GM12864 (cell line): ENCODE measurements at places on chromosomes 16 and 17.

DNA sequence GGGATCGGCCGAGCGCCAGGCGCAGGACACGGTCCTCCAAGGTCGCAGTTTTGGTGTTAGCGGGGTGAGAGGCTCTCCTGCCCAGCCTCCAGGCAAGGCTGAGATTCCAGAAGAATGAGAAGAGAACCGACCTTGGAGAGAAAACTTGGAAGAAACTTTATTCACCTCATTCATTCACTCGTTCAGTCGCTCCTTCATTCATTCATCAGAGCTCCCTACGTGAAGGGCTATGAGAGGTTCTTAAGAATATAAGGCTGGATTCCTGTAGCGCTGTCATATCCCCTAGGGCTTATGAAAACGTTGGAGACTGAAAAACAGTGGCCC is 991 bp upstream of the MYH10 start:
- no peak for DNase-seq

GRCh38 chr16:58042886-58043515 is 17.4 kb downstream of the MMP15 start:
- no peak for DNase-seq

GRCh38 chr16:2447920-2448583 is 11.9 kb upstream of the TEDC2 start:
- DNase-seq: no peak

DNA sequence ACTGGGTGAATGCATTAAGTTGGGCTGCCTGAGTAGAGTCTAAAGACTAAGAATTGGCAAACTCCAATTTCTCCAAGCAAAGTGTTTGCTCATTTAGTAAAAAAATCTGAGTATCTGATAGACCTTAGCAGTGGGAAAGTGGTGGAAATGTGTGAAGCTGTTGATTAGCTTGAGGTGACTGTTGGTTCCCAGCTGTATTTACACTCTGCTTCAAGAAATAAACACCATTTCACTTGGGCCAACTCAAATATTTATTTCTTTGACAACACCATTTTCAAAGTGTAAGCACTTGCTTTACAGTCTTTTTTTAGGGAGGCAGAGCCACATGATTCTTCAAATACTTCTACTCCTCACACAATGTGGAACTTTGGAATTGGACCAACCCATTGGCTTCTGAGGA is 8.7 kb downstream of the KCTD19 start:
- no peak for DNase-seq

GRCh38 chr16:23428351-23428750 is 24.6 kb downstream of the COG7 start:
- no peak for DNase-seq

DNA sequence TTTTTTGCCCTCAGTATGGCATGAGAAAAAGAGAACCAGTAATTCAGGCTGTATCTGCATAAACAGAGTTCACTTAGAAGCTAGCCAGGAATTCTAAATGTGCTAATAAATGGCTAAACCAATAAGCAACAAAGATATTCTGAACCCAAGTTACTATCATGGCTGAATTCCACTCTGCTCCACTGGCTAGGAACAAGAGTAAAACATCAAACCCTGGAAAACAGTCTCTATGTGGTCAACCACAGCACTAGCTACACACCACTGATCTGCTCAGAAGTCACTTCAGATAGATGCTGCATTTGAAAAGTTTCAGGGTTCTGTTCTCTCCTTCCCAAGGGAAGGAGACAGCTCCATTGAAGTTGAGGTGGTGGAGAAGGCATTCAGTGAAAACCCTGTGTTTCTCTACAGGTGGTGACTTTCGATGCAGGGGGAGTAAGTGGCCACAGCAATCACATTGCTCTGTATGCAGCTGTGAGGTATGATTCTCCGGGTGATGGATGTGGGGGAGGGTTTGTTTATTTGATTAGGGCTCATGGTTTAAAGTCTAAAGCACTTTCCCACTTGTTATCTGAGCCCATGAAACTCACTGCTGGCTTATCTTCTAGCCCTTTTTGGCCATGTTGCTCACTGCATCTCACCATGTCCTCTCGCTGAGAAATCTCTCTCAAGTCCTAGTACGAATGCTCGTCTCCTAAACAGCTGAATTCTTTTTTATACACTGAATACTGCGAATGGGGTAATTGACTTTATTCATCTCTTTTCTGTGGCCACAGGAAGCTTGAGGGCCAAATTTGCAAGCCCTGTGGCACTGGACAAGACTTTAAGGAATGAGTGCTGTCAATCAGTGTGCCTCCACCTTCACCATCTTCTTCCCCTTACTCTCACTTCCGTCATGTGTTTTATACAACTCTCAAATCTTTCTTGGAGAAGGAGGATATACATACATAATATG is 39.9 kb downstream of the CENPV start:
- DNase-seq: no peak

- no peak for DNase-seq
Observed at GRCh38 chr17:49779739-49780231, 8.7 kb upstream of the KAT7 start.

DNA sequence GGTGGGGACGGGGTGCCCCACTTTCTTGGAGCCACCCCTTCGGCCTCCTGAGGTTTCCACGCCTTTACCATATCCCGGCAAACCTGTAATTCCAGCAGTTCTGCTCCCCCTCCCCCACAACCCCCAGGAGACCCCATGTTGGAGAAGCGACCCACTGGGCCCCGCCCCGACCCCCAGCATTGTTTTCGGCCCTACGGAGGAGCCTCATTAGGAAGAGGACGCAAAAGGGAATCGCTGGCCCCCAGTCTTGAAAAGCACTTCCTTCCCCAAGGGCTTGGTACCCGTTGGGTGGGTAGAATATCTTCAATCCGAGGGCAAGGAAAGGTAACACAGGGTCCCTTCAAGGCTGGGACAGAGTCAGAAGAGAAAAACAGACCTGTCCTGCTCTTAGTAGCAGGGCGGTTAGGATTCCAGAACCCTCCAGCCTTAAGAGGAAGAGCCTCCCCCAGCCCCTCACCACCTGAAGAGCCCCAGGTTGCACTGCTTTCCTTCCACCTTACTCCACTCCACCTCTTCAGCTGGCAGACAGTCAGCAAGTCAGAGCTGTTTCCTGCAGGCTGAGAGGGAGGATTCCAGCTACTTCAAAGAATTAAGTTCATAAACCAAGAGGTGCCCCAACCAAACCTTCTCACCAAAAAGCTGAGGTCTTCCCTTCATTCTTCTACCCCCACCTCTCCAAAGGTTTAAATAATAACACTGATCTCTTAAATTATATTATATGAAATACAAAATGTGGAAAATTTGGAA is 803 bp upstream of the TLCD2 start:
- no peak for DNase-seq

- no peak for DNase-seq
Observed at GRCh38 chr17:80886641-80887573, 104.7 kb upstream of the CHMP6 start.

DNA sequence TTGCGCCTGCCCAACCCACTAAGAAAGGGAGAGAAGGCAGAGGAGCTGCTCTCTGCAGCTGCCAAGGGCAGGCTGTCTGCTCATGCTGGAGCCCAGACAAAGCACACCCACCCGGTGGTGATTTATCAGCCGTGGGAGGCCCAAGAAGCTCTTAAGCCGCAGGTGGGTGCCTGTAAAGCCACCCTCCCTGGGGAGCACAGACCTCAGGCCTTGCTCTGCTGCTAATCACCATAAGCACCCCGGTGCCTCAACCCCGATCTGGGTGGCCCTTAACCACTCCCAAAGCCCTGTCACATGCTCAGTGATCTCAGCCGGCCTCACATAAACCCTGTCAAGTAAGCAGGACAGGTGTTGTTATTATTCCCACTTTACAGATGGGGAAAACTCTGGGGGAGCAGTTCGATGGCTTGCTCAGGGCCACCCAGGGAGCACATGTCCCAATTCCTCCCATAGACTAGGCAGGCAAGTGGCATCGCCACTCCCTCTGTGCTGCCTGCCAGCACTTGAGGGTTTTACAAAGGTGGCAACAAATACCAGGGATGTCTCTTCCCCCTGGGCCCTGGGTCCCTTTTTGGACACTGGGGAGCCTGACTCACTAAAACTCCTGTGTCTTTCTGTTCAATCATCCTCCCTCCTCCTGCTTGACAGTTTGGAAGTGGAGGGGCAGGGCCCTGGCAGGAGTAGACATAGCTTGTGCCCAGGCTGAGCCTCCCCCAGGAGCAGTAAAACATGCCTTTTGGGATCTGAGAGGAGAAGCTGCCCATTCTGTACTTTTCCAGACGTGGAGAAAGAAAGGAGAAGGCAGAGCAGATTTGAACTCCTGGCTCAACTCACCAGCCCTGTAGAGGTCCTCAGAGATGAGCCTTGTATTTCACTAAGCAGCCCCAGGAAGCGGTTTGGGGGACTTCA is 299.3 kb downstream of the SOX9 start:
- peak; percentile 78 for DNase-seq

- DNase-seq: no peak
Observed at GRCh38 chr16:90001761-90002503, 17.3 kb downstream of the DBNDD1 start.

DNA sequence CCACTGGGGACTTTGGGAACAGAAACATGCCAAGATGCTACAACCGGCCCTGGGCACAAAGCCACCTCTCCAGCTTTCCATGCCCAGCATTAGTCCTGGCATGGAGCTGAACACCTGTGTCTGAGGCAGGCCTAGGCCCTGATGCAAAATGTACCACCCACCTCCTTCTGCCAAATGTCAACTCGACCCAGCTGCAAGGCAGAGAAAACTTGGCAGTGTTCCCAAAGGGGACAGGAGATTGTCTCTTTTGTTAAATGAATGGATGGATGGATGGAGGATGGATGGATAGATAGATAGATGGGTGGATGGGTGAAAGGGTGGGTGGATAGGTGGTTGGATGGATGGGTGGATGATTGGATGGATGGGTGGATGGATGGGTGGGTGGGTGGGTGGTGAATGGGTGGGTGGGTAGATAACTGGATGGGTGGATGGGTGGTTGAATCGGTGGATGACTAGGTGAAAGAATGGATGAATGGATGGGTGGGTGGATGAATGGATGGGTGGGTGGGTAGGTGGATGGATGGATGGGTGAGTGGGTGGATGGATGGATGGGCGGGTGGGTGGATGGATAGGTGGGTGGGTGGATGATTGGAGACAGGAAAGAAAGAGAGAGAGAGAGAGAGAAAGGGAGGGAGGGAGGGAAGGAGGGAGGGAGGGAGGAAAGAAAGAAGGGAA is 73.4 kb upstream of the TNRC6C start:
- DNase-seq: no peak
